ENCODE measurements at places on chromosomes 3 and 15.

DNA sequence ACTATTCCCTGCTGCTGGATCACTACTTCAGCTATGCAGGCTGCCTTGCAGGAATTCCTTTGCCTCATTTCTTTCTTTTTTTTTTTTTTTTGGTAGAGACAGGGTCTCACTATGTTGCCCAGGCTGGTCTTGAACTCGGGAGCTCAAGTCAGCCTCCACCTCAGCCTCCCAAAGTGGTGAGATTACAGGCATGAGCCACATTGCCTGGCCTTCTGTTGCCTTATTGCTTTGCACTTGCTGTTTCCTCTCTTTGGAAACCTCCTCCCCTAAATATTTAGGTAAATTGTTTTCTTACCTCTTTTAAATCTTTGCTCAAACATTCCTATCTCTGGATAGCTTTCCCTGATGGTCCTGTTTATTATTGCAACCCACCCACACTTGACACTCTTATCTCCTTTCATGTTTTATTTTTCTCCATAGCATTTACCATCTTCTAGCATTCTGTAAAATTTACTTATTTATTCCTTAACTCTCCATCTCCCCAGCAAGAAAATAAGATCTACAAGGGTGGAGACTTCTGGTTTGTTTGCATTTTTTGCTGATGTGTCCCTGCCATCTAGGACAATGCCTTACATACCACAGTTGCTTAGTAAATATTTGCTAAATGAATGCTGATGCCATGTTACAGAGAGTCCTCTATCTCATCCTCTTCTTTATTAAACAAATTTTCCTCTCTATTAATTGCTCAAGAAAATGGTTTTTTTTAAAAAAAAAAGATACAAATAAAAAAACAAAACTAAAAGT, 134.8 kb downstream of the P2RY1 start:
- DNase-seq = no peak

- DNase-seq = no peak
These were observed 1.5 kb upstream of the GOLGA8B start for GRCh38 chr15:34584996-34585395.

DNA sequence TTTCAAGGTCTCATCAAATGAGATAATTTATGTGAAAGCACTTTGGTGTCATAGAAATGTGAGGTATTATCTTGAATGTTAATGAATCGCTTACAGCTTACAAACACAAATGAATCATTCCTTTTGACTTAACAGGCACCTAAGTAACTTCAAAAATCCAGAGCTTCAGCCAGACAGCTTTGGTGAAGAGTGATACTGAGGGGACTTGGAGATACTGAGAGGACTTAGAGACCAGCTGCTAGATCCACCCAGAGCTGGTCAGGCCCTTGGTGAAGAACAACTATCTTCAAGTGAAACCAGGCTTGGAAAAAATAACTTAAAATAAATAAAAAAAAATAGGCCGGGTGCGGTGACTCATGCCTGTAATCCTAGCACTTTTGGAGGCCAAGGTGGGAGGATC, 16.2 kb upstream of the ZFYVE19 start:
- DNase-seq = no peak

DNA sequence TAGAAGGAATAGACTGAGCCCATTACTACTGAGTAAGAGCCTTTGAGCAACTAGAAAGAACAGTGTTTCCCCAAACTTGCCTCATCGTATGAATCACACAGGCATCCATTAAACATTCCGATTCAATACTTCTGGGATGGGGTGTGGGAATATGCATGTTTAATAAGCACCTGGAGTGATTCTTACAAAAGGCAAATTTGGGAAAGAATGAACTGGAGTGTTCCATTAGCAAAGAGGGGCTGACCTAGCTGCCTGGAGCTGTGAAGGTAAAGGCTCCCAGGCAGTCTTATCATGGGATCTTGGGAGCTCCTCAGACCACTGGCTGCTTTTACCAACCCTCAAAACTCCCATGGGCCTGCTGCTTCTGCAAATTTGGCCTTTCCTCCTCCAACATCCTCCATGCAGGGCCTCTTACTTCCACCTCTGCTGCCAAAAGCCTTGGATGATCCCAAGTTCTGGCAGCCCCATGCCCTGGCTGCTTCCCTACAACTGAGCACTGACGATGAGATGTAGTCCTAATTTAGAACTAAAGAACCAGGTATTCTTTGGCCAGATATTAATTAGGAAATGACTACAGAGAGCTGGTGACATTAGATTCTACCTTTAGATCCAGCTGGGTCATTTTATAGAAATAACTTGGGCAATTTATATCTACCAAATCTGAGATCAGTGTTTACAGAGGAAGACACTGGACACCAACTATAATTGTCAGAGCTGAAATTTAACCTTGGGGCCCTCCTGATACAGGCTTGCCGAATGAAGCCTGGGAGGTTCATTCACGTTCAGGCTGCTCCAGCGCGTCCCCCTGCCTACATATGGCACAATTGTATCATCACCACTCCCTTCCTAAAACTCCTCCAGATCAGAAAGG, 11.2 kb upstream of the HOMER2 start:
- no peak for DNase-seq

GRCh38 chr3:124491875-124492274, 238.4 kb upstream of the UMPS start:
- no peak for DNase-seq

GRCh38 chr15:63504979-63505841, 817 bp downstream of the USP3 start:
- no peak for DNase-seq

- no peak for DNase-seq
These were observed 10.4 kb upstream of the CHAC1 start for GRCh38 chr15:40942878-40943277.

DNA sequence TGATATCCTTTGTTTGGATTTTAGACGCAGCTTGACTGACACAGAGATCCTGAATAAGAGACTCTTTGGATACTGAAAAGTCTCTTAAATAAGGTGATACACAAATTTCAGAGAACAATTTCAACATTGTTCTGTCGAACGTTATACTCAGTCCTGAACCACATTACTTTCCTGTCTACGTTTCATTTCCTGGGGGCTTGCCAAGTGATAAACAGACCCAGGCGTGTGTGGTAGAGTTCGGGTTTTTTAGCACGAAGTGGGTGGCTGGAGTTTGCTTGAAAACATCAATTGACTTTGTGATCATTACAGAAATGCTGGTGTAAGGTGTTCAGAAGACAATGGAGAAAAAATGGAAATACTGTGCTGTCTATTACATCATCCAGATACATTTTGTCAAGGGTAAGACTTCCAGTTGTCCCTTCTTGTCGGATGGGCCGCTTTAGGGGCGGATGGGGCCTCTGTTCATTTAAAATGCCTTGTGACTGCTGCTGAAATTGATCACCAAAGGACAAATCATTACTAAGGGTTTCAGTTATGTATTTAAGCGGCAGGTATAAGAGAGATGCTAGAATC, at the start of gene CD96:
CD96 (plus strand) TSS at position 287 of the 573 bp plus-strand sequence; CDS start at position 339, 52 bp downstream.
- DNase-seq = peak; percentile 26

GRCh38 chr15:53196242-53196641, 406.1 kb upstream of the ONECUT1 start:
- no peak for DNase-seq

- no peak for DNase-seq
These were observed 287.6 kb upstream of the TBL1XR1 start for GRCh38 chr3:177484926-177485325.

DNA sequence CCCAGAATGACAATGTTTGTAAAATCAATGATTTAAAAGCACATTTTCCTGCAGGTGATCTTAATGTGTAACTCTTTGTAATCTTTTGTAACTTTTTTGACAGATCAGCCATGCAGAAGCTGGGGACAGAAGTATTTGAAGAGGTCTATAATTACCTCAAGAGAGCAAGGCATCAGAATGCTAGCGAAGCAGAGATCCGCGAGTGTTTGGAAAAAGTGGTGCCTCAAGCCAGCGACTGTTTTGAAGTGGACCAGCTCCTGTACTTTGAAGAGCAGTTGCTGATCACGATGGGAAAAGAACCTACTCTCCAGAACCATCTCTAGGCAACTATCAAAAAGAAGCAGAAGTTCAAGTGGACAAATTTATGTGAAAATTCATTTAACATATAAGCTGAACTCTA, 32.1 kb upstream of the NUDT16 start:
- DNase-seq = no peak

DNA sequence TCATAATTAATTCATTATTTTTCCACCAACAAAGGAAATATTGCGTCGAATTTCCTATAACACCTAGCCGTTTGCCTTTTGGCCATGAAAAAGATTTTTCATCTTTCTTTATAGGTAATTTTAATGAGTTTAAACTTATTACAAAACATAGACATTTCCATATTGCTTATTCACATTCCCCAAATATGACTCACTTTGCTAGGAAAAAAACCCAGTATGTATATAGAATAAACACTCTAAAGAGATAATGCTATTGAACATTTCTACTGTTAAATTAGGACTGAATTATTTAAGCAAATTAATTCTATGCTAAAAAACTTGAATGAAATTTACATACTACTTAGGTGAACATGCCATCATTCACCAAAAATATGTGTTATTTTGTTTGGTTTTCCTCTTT, 16.2 kb downstream of the ZPLD1 start:
- no peak for DNase-seq

- DNase-seq = no peak
These were observed 292.3 kb downstream of the ZNF621 start for GRCh38 chr3:40817017-40817416.

DNA sequence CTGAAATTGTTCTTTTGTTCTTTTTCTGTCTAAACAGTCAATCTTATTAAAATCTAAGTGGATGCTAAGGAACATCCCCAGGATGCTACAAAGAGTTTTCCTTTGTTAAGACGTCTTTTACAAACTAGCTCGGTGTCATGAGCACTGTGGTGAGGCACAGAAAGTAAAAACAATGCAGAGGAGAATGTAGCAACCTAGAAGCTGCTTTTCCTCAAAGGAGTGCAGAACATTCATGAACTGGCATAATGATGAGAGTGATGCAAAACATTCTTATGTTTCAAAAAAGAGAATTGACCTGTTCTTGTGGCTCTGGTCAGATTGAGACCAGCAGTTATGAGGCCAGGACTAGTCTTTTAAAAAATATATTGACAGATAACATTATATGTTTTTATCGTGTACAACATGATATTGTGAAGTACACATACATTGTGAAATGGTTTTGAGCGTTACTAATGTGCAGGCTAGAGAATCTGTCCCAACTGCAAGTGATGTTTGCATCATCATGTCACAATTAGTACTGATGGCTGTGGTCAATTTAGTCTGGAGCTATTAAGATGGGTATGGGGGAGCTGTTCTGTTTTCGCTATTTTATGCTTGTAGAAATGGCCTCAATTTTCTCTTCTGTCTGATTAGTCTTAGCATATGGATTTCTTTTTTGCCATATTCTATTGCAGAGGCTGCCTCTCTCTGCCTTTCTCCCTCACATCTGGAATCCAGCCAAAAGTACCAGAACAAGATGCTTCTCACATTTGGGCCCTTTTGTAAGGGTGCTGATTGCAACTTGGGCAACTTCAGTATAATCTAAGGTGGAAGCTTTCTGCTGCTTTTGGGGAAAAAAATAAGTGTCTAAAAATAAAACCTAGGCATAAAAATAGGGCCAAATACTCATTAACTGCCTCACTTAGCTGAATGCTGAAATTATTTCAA, 50.2 kb downstream of the HHLA2 start:
- no peak for DNase-seq

DNA sequence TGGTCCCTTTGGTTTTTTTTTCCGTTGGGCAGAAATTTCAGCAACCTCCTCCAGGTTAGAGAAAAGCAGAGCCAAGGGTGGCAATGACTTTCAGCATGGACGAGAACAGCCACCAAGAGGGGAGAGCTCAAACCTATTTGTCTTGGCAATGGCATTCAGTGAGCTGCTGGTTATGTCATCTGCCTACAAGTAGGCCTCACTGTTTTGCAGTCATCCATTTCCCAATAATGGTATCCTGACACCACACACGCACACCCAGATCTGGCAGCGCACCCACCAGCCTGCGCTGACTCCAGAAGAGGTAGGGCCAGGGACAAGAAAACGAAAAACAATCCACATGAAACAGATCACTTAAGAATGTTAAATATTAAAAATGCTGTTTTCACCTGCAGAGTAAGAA, 92.3 kb downstream of the MAGI1 start:
- no peak for DNase-seq

DNA sequence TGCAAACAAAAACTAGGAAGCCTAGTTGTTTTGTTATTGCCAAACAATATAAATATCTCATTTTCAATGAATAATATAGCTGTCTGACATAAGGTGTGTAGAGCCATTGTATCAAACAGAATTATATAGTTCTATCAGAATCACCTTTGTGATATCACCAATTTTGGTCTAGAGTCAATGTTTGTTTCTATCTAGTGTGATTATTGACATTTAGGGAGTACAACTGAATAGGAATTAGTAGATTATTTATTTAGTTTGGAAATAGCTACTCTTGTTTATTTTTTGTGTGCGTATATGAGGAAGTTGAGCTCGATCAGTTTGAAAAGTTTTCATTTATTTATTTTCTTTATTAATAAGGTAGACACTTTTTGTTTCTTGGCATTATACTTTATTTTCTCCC, 389.7 kb downstream of the NAALADL2 start:
- no peak for DNase-seq

- DNase-seq = no peak
These were observed 46.5 kb upstream of the GRIP2 start for GRCh38 chr3:14586611-14587010.

- no peak for DNase-seq
These were observed 70.2 kb upstream of the MYZAP start for GRCh38 chr15:57521503-57521902.

DNA sequence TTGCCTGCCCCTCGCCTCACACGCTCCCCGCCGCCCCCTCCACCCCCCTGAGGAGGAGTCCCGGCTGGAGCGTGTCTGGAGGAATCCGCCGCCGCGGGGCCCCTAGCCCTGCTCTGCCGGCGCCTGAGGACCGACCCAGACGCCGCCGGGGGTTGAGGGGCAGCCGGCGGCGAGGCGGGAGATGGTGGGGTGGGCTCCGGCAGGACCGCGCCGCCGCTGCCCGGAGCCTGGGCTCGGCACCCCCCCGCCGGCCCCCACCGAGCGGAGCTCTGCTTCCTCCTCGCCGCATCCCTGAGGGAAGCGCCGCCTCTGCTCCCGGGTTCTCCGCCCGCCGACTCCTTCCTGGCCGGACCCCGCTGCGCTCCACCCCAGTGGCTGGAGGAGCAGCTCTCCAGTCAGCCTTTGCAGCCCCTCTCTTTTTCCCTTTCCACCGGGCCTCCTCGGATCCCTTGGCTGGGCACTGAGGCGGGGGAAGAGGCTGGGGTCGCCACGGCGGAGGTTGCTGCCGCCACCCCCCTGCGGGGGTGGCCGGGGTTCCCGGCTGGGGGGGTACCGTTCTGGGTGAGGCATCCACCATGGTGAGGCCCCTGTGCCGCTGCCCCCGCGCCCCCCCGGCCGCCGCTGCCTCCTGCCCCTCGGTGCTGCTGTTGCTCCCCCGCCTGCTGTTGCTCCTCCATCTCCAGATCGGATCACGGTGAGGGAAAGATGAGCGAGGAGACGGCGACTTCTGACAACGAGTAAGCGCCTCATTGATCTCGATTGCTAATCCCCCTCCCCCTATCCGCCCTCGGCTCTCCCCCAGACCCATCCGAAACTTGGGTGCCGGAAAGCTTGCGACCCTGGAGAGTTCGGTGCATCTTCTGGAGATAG, at the start of gene SPRED1:
SPRED1 (plus strand) TSS at position 356 of the 870 bp plus-strand sequence; CDS start at position 706, 350 bp downstream.
- peak; percentile 12 for DNase-seq
